NCI-H1417 (cell line): ENCODE measurements at places on chromosomes 2 and 18.

- DNase-seq, result no peak
These were observed 2.7 kb upstream of the LRP2 start for GRCh38 chr2:169365029-169365480.

DNA sequence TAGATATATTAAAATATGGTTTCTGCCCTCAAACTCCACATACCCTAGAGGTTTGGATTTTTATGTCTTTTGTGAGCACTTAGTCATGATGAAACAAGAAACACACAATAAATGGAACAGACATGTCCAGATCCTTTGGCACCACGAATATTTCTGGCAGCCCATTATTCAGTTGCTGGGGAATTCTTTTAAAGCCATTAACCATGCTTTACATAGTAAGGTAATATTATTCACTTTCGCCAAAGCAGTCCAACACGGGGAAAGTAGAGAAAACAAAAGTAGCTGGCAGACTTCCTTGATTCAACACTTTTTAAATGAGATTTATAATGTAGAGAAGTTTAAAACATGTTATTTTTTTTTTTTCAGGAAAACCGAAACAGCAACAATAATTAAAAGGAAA is 235.4 kb downstream of the PIEZO2 start:
- no peak for DNase-seq

- no peak for DNase-seq
These were observed 363.5 kb upstream of the KLHL29 start for GRCh38 chr2:23021311-23022120.

DNA sequence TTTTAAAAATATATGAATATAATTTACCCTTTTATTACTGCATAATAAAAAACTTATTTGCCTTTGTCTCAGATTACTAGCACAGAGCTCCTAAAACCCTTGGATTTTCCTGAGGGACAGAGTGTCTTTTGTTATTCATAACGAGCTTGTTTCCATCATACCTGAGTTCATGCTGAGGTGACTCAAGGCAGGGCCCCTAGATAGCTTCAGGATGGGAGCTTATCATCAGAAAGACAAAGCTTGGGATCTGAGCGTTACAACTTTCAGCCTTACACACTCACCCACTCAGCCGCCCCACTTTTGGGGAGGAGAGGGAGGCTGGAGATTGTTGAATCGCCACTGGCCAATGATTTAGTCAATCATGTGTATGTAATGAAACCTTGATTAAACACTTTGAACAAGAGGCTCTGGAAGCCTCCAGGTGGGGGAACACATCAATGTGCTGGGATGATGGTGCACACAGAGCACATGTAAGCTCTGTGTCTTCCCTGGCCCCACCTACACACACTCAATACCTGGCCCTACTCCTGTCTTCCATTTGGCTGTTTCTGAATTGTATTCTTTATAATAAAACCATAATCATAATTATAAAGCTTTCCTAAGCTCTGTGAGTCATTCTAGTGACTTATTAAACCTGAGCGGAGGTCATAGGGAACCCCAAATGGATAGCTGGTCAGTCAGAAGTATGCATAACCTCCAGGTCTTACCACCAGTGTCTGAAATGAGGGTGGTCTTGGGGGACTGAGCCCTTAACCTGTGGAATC is 28.5 kb upstream of the DNAH7 start:
- no peak for DNase-seq

DNA sequence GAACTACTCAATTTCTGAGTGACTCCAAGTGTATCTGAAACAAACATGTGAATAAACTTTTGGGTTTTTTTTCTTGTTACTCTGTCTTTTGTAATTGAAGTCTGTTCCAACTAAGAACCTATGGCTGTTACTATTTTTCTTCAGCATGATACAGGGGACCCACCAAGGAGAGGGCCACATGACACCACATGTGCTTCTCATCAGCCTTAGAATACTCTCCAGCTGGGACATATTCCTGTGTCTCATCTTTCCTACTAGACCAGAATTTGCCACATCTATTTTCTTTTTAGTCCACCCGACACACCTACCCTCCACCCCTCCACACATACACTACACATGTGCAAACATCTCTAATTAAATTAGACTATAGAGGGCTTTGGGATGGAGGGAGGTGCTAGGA is 191.7 kb upstream of the NDUFV2 start:
- no peak for DNase-seq

DNA sequence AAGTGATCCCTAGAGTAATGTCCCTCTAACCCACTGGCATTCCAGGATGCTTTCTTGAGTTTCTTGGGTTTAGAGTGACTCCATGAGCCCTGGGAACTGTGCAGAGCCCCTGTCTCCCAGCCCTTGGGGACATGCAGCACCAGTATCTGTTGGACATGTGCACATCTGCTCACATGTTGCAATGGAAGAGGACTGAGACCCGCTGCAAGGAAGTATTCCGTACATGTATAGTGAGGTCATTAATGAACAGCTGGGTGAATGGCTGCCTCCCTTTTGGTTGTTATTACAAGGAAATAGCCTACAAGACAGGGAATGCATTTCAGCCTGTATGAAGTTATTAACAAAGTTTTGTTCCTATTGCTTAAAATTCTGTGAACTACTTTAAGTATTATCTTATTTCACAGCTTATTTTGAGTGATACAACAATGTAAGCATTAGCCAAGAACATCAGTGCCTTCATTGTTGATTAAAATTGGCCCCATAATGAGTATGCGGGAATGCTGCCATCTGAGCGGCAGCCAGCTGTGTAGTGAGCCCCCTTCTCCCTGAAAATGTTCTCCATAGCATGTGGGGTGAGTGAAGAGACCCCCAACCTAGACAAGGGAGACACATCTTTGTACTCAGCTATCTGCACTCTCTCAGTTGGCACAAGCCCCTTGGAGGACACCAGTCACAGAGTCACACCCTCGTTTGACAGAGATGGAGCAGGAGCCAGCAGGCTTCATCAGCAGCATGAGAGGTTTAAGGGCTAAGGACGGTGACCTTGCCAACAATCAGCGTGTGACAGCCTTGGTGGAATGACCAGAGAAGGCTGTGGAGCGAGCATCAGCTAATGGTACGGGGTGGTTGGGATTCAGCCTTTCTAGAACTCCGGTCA is 87.4 kb downstream of the FAM210A start:
- no peak for DNase-seq

DNA sequence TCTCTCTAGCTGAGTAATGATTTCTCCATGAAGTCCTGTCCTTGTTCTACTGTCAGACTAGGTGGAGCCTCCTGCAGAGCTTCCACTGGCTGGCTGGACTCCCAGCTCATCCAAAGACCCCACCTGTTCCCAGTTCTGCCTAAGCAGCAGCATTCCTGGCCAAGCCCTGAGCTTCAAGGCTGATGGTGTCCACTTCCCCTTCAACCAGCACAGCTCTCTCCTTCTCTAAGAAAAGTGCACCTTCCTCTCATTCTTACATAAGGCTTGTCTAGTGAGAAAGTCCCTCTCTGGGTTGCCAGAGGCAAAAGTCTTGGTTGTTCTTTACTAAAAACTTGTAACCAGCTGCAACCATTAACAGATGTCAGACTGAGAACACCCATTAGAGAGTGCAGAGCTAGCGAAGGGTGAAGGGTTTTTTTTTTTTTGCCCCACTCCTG is 58.9 kb downstream of the CXCR4 start:
- DNase-seq, result no peak

DNA sequence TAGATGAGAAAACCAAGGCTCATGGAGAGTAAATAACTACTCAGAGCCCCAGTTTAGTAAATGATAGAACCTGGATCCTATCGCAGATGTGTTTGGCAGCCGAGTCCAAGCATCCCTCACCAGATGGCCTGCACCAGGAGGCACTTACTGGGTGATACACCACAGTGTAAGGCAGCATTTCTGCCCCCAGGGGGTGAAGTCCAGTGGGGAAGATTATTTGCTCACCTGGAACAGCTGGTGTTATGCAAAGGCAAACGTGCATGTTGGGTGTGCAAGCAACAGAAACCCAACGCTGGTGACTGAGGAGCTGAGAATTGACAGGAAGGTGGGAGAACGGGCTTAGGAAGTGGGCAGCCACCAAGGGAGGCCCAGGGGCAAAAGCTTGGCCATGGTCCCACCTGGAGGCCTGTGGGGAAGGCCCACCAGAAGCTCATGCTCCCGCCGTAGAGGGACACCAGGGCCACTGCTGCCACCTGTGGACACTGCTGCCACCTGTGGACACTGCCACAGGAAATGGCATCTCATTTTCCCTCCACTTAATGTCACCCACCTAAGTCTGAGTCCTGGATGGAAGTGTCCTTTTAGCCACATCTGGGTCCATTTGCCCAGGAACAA is 100.6 kb downstream of the TFCP2L1 start:
- no peak for DNase-seq

- no peak for DNase-seq
These were observed 83.8 kb downstream of the ATL2 start for GRCh38 chr2:38293152-38293865.

GRCh38 chr2:153808679-153809078 is 63.0 kb upstream of the GALNT13 start:
- peak; percentile 62 for DNase-seq

- DNase-seq, result no peak
These were observed 20.0 kb downstream of the TRIP12 start for GRCh38 chr2:229901819-229902218.

DNA sequence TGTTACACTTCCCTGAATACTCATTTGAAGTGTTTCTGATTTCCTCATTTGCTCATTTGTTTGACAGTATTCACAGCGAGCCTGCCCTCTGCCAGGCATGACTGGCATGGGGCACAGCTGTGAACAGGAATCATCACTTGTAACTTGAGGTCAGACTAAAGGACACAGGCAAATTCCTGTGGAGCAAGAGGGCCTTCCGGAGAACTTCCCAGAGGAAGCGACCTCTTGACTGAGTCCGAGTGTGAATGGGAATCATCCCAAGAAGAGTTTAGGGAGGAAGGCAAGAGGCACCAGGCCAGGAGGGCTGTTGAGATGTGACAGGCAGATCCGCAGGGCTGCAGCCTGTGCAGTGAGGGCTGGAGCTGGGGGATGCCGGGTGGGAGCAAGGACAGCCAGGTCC is 45.4 kb downstream of the LIMS1 start:
- DNase-seq, result no peak

- no peak for DNase-seq
These were observed 21.6 kb upstream of the PAX8 start for GRCh38 chr2:113300281-113300680.

GRCh38 chr2:58788402-58788801 is 547.3 kb upstream of the FANCL start:
- DNase-seq, result no peak

- peak; percentile 96 for DNase-seq
These were observed 175.7 kb downstream of the SOCS6 start for GRCh38 chr18:70464343-70465114.

- no peak for DNase-seq
These were observed 28.8 kb downstream of the CCDC93 start for GRCh38 chr2:117985092-117985491.

DNA sequence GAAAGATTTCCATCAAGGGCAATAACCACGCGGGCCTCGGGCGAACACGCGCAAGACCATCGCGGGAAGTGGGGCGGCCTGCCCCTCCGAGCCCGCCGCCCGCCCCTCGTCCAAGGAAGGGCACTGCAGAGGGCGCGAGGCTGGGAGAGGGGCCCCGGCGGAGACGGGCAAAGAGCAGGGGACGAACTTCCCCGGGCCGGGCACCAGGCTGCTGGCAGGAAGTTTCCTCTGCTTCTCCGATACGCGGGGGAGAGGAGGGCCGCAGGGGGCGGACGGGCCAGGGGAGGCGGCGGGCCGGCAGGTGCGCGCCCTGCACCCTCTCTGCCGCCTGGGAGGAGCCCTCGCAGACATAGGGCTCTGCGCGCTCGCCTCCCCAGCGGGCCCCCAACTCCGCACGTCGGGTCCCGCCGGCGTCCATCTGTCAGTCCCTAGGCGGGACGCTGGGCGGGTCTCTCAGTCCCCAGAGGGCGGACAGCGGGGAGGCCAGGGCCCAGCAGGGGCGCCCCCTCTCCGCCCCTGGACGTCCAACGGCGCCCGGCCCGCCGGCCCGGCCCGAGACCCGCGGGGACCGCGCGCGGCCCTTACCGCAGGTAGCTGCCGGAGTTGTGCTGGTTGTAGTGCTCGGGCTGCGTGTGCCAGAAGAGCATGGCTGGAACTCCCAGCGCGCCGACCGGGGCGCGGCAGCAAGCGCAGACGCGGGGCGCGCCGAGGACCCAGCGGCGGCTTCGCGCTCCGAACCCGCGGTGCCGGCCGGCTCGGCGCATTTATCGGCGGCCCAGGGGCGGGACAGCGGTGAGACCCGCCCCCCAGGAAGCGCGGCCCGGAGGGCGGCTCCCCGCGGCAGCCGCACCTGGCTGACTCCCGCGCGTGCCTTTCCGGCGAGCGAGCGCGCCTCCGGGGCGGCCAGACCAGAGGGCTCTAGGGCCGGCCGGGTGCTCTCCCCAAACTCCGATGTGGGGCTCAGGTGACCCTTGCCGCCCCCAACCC is at the start of gene TFCP2L1:
Gene TFCP2L1, minus strand, starts transcription at position 740 of the 987 bp plus-strand sequence. Its CDS starts 93 bp downstream, at position 647.
- DNase-seq, result peak; percentile 66

DNA sequence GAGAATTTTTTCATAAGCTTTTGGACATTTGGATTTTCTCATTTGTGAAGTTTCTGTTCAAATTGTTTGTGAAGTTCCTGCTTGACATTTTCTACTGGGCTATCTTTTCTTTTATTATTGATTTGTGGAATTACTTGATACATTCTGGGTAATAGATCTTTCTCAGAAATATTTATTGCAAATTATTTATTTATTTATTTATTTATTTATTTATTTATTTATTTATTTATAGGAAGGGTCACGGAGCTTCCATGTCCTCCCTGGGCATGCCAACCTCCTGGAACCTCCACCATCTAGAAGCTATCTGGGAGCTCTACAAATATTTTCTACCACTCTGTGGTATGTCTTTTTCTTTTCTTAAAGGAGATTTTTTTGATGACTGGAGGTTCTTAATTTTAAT is 25.7 kb upstream of the SERPINB7 start:
- DNase-seq, result no peak

- DNase-seq, result no peak
These were observed 338.3 kb upstream of the NT5C1B start for GRCh38 chr2:18927525-18928232.

DNA sequence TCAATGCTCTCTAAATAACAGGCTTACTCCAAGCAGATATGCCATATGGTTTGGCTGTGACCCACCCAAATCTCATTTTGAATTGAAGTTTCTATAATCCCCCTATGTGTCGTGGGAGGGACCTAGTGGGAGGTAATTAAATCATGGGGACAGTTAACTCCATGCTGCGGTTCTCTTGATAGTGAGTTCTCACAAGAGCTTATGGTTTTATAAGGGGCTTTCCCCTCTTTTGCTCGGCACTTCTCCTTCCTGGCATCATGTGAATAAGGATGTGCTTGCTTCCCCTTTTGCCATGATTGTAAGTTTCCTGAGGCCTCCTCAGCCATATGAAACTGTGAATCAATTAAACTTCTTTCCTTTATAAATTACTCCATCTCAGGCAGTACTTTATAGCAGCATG is 302.7 kb upstream of the ZC3H15 start:
- DNase-seq, result no peak

DNA sequence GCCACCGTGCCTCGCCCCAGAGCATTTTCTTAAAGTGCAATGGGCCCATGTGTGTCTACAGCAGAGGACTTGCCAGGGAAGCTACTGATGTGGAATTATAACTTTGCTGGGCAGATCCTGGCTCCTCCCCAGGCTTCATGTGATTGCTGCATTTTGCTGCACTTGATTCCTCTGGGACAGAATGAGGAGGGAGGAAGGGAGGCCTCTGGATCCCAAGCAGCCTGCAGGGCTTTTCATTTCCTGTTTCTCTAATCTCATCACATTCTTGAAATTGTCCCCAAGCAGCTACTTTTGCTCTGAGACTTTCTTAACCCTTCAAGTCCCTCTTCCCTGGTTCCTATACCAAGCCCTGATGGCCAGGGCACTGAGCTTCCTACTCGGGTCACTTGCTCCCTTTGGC is 134.4 kb upstream of the SEC11C start:
- DNase-seq, result no peak

- no peak for DNase-seq
These were observed 773 bp downstream of the CMPK2 start for GRCh38 chr2:6864923-6865345.

- no peak for DNase-seq
These were observed 7.2 kb downstream of the RND3 start for GRCh38 chr2:150480241-150480640.
